ENCODE measurements at places on chromosomes 16 and 17.

- DNase-seq = peak; percentile 37
These were observed 938.9 kb downstream of the CDH11 start for GRCh38 chr16:64182985-64183384.

GRCh38 chr16:24156777-24157176 lies 99.4 kb upstream of the CACNG3 start:
- no peak for DNase-seq

DNA sequence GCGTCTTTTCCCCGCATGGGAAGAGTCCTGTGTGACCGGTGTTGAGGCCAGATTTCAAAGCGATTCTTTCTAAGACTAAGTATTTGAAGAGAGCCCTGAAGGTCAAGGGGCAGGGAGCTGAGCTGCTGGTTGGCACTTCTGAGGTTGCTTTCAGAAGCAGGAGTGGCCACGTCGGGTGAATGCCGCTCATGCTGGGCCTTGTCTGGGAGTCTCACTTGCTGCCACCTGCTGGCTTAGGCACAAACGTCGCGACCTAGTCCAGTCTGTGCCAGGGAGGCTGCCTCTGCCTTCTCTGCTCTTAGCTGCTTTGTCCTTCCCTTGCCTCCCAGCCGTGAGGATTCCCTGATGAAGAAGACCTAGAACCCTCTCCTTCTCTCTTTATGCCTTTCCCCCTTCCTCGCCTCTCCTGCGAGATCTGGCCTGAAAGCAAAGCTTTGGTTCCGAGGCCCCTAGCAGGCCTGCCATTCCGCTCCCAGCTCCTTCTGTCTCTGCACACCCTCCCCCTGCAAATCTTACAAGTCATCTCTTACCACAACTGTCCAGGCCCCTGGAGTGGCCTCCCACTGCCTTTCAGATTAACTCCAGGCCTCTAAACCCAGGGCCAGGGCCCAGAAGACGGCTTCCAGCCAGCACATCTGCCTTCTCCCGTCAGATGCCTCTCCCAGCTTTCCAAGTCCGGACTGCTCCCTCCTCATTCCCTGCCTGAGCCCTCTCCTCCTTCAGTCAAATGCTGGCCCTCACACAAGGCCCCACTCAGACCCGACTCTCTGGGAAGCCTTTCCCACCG lies 11.4 kb downstream of the CTNS start:
- DNase-seq = peak; percentile 60

GRCh38 chr17:41618341-41619035 lies 5.9 kb downstream of the KRT17 start:
- DNase-seq = no peak

- no peak for DNase-seq
These were observed 5.7 kb downstream of the AIPL1 start for GRCh38 chr17:6429266-6429665.

DNA sequence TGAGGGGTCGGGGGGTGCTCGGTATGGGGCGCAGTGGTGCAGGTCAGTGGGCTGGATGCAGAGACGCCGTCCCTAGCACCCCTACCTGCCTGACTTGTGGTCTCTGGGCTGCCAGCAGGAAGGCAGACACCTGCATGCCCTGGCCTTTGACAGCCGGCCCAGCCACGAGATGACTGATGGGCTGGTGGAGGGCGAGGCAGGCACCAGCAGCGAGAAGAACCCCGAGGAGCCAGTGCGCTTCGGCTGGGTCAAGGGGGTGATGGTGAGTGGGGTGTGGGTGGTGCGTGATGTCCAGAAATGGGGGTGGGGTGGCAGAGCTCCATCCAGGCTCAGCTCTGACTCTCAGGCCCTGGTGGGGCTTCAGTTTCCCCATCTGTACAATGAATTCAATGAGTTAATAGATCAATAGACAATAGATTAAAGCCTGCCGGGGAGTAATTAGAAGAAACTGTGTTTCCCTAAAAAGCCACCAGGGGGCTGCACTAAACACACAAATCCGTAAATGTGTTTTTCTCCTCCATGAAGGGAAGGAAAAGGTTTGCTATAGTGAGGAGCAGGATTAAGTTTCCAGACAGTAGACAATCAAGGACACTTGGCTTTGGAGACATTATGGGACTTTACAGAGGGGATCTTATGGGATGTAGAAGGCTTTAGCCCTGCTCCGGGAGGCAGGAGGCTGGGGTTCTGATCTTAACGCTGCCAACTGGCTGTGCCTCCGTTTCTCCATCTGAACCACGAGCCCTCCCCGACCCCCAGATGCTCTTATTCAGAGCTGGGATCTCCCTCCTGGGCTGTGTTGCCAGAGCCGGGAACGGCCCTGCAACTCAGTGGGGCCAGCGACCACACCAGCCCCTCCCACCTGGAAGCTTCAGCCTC lies 2.2 kb downstream of the SLC12A3 start:
- DNase-seq = peak; percentile 75

- no peak for DNase-seq
These were observed 41.6 kb downstream of the CCDC42 start for GRCh38 chr17:8703001-8703400.

- DNase-seq = peak; percentile 73
These were observed 14.9 kb downstream of the ELAC2 start for GRCh38 chr17:13002761-13003453.

- DNase-seq = no peak
These were observed 193.4 kb upstream of the CDH11 start for GRCh38 chr16:65315081-65315780.

DNA sequence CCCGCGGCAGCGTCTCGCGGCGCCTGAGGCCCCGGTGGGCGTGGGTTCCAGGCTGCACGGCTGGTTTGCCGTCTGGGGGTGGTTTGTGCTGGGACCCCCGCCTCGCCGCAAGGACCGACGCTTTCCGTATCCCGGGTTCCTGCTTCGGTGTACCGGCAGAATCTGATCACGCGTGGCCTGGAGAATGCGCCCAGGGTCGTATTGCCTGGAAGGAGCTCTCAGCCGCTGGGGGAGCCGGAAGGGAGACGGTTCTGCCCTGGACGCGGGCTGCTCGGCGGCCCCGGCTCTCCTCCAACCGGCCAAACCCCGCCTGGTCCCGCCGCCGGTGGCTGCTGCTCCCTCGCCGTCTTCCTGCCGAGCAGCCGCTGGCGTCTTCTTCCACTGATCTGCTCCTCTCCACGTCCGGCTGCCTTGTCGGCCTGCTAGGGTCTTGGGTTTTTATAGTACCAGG lies 39.8 kb downstream of the ZNF778 start:
- no peak for DNase-seq

DNA sequence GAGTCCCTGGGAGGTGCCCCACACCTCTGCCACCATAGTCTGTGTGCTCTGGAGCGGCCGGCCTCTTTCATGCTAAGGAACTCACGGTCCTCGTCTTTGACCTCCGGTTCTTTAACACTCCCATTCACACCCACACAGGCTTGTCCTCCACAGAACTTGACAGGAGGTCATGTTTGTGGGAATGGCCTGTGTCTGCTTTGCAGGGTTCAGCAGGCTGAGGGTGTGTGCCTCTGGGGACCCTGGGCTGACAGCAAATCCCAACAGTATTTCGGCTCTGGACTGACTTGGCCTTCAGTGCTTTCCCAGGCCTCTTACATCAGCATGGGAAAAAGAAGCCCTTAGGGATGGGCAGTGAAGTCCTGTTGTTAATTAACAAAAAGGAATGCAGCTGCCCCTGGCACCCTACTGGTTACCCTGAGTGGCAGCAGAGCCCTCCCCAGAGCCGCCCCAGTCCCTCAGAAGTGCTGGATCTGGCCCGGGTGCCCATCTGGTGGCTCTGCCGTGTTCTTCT lies 35.4 kb upstream of the ADORA2B start:
- DNase-seq = peak; percentile 41
